Muscle of leg (tissue), 16 donors: ENCODE measurements at places on chromosomes 2 and 18. TPM values are rescaled to one million over a fixed set of nuclear protein-coding genes. Genes with fewer than 3 reads are reported as not detected.
A peak's percentile ranks its signal among the peaks of the same experiment; 100 is the strongest.

DNA sequence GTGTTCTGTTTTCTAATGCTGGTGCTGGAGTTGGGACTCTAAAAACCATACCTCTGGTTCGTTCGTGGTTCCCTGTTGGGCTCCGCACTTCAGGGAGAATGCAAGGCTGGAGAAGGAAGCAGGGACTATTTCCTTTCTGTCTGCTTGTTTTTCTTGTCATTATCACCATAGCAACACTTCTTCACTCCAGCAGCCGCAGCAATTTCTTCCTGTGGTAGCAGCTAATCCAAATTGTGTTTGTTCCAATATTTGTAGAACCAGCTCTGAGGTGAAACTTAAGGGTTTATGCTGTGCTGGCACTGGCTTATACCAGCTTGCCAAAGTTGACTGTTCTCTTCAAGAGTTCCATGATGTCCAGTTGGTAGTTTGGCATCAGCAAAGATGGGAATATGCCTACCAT is 301.4 kb upstream of the SYT4 start:
- no peak overlapping the region for H3K27ac ChIP-seq
- H3K4me3 ChIP-seq: no peak overlapping the region
- DNase-seq: peak; percentile 66
- no peaks in the 10 kb centered on the region for H3K27me3 ChIP-seq
- H3K36me3 ChIP-seq: no peaks in the 10 kb centered on the region
- H3K4me1 ChIP-seq: peaks cover 4% of the 10 kb centered on the region

GRCh38 chr2:170324640-170325046 is 146.7 kb downstream of the MYO3B start:
- peak; percentile 16 for DNase-seq
- no peak overlapping the region for H3K4me3 ChIP-seq
- H3K4me1 ChIP-seq: no peaks in the 10 kb centered on the region
- H3K27me3 ChIP-seq: no peaks in the 10 kb centered on the region

GRCh38 chr2:167733747-167734146 is 513.6 kb downstream of the STK39 start:
- H3K27me3 ChIP-seq: no peaks in the 10 kb centered on the region
- no peaks in the 10 kb centered on the region for H3K4me1 ChIP-seq
- no peak for DNase-seq
- no peak overlapping the region for H3K27ac ChIP-seq
- H3K36me3 ChIP-seq: no peaks in the 10 kb centered on the region

- H3K36me3 ChIP-seq: no peaks in the 10 kb centered on the region
- peaks cover 2% of the 10 kb centered on the region for H3K4me1 ChIP-seq
- peak overlapping the region; percentile 31 for H3K27ac ChIP-seq
- H3K27me3 ChIP-seq: no peaks in the 10 kb centered on the region
Measured at GRCh38 chr2:41483226-41483625, 564.6 kb upstream of the PKDCC start.

Gene MEP1B
- 0.18 TPM for total RNA-seq

Gene RAB1A
- total RNA-seq: 75.6 TPM

Gene C2orf66
- total RNA-seq: 0.04 TPM

DNA sequence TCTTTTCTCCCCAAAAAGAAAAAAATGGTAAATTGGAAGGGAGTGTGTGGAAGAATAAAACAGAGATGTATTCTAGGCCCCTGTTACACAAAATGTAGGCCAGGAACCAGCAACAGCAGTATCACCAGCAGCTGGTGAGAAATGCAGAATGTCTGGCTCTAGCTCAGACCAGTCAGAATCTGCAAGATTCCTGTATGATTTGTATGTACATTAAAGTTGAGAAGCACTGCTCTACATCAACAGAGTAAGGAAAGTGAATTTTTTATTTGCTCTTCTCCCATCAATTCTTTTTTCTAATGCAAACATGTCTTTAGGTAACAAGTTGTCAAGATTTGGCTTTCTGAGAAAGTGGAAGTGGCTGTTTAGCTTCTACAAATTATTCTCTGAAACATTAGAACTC is 235.4 kb upstream of the FANCL start:
- no peaks in the 10 kb centered on the region for H3K27me3 ChIP-seq
- no peaks in the 10 kb centered on the region for H3K4me1 ChIP-seq
- no peaks in the 10 kb centered on the region for H3K36me3 ChIP-seq
- H3K27ac ChIP-seq: no peak overlapping the region
- no peak for DNase-seq

DNA sequence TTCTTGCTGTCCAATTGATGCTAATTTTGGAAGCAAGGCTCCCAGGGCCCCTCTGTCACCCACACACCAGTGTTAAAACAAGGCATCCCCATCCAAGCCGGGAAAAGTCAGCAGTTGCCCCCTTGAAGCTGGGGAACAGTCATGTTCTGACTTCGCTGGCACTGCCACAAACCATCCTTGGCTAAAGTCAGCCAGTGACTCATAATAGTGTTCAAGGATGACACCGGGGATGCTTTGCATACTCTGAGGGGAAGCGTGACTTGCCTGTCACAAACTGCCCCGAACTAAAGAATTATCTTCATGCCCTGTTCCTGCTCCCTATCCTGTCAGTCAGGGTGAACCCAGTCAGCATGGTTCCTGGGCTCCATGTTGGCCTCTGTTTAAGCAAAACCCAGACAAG is 37.0 kb downstream of the TGFA start:
- H3K27me3 ChIP-seq: no peaks in the 10 kb centered on the region
- no peak overlapping the region for H3K27ac ChIP-seq
- H3K4me3 ChIP-seq: no peak overlapping the region

DNA sequence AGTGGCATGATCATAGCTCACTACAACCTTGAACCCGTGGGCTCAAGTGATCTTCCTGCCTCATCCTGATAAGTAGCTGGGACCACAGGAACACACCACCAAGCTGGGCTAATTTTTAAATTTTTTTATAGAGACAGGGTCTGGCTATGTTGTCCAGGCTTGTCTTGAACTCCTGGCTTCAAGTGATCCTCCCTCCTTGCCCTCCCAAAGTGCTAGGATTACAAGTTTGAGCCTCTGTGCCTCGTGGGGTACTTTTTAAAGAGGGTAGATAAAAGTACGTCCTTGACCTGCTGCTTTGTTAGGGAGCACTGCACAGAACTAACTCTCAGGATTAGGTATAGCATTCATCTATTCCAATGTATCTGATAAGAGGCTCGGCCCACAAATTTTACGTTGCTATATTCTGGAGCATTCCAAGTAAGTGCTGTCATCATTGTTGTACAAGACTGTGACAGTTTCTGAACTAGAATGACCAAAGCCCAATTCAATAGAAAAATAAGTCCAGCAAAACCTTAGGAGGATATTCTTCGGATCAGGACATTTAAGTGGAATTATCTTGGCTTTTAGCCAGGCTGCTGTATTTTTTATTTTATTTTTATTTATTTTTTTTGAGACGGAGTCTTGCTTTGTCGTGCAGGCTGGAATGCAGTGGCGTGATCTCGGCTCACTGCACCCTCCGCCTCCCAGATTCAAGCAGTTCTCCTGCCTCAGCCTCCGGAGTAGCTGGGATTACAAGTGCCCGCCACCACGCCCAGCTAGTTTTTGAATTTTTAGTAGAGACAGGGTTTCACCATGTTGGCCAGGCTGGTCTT is 4.1 kb downstream of the MTCL1 start:
- no peaks in the 10 kb centered on the region for H3K36me3 ChIP-seq
- no peak for DNase-seq
- H3K4me1 ChIP-seq: peaks cover 15% of the 10 kb centered on the region
- H3K4me3 ChIP-seq: no peak overlapping the region
- H3K27me3 ChIP-seq: peaks cover 21% of the 10 kb centered on the region
- no peak overlapping the region for H3K27ac ChIP-seq

- H3K27ac ChIP-seq: no peak overlapping the region
- H3K4me1 ChIP-seq: no peaks in the 10 kb centered on the region
- DNase-seq: peak; percentile 11
- H3K4me3 ChIP-seq: no peak overlapping the region
- no peaks in the 10 kb centered on the region for H3K27me3 ChIP-seq
- no peaks in the 10 kb centered on the region for H3K36me3 ChIP-seq
Measured at GRCh38 chr18:60024857-60025256, 125.1 kb downstream of the PMAIP1 start.

- no peaks in the 10 kb centered on the region for H3K36me3 ChIP-seq
- no peaks in the 10 kb centered on the region for H3K27me3 ChIP-seq
- no peaks in the 10 kb centered on the region for H3K4me1 ChIP-seq
- no peak overlapping the region for H3K4me3 ChIP-seq
- no peak overlapping the region for H3K27ac ChIP-seq
Measured at GRCh38 chr2:209721497-209721896, 50.1 kb upstream of the UNC80 start.

Gene SERPINB13
- total RNA-seq: not detected

GRCh38 chr2:235638541-235639427 is 144.9 kb downstream of the AGAP1 start:
- H3K27ac ChIP-seq: peak overlapping the region; percentile 93
- DNase-seq: no peak
- H3K4me3 ChIP-seq: no peak overlapping the region
- H3K27me3 ChIP-seq: no peaks in the 10 kb centered on the region
- H3K36me3 ChIP-seq: no peaks in the 10 kb centered on the region

DNA sequence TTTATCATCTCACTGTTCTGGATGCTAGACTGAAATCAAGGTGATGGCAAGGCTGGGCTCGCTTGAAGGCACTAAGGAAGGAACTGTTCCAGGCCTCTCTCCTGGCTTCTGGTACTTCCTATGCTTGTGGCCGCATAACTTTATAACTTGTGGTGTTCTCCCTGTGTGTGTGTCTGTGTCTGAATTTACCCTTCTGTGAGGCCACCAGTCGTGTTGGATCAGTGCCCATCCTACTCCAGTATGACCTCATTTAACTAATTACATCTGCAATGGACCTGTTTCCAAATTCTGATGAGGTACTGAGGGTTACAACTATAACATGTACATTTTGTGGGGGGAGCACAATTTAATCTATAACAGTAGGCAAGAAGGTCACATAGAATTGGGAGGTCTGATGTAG is 41.6 kb downstream of the LYPD6B start:
- no peaks in the 10 kb centered on the region for H3K36me3 ChIP-seq
- H3K4me3 ChIP-seq: no peak overlapping the region
- DNase-seq: no peak
- H3K27ac ChIP-seq: no peak overlapping the region

- no peak overlapping the region for H3K4me3 ChIP-seq
- no peak overlapping the region for H3K27ac ChIP-seq
- H3K4me1 ChIP-seq: no peaks in the 10 kb centered on the region
- no peaks in the 10 kb centered on the region for H3K36me3 ChIP-seq
- no peaks in the 10 kb centered on the region for H3K27me3 ChIP-seq
Measured at GRCh38 chr2:3291750-3292149, 85.9 kb downstream of the EIPR1 start.

DNA sequence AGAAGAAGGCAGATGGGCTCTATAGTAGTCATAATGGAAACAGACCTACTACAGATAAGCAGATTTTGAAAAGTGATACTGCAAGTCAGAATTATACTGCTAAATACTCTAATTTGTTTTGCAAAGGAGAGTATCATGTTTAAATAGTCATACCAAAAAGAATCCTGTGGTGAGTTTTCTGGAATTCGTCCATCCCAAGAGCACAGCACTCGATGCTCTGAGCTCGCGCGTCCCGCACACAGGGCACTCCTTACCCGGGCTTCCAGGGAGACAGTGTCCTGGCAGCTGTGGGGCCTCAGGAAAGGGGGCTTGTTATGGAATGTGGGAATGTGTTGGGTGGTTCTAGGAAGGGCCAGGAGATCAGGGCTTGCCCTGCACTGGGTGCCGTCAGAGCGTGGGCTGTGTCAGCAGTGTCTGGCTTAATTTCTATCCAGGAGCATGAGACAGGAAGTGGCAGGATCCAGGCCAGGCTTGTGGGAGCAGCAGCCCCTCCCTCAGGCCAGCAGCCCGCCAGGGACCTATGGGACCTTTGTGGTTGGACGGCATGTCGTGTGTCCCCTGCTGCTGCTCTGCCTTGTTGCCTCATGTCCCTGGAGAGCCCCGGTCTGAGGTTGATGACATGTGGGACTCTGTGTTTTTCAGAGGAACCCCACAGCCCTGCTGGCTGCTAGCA is 193.2 kb upstream of the TPO start:
- no peak overlapping the region for H3K27ac ChIP-seq
- DNase-seq: no peak
- H3K4me1 ChIP-seq: peaks cover 11% of the 10 kb centered on the region
- H3K27me3 ChIP-seq: peaks cover 5% of the 10 kb centered on the region

GRCh38 chr2:224944707-224945547 is 97.3 kb downstream of the DOCK10 start:
- no peak overlapping the region for H3K27ac ChIP-seq
- DNase-seq: peak; percentile 60
- no peaks in the 10 kb centered on the region for H3K27me3 ChIP-seq
- peaks cover 4% of the 10 kb centered on the region for H3K4me1 ChIP-seq
- no peaks in the 10 kb centered on the region for H3K36me3 ChIP-seq

Gene EVX2
- 0.18 TPM for total RNA-seq

GRCh38 chr2:128424406-128425171 is 105.9 kb upstream of the HS6ST1 start:
- no peaks in the 10 kb centered on the region for H3K4me1 ChIP-seq
- no peak for DNase-seq
- H3K27me3 ChIP-seq: no peaks in the 10 kb centered on the region

- H3K36me3 ChIP-seq: peaks cover 19% of the 10 kb centered on the region
- no peak overlapping the region for H3K4me3 ChIP-seq
Measured at GRCh38 chr2:200405599-200406298, 99.3 kb downstream of the SPATS2L start.

- H3K27me3 ChIP-seq: no peaks in the 10 kb centered on the region
- H3K4me3 ChIP-seq: no peak overlapping the region
- no peak overlapping the region for H3K27ac ChIP-seq
- no peaks in the 10 kb centered on the region for H3K4me1 ChIP-seq
- no peaks in the 10 kb centered on the region for H3K36me3 ChIP-seq
Measured at GRCh38 chr2:115400940-115401339, 958.5 kb downstream of the DPP10 start.

- H3K27me3 ChIP-seq: no peaks in the 10 kb centered on the region
- no peaks in the 10 kb centered on the region for H3K4me1 ChIP-seq
- H3K27ac ChIP-seq: no peak overlapping the region
- no peak overlapping the region for H3K4me3 ChIP-seq
Measured at GRCh38 chr18:72412927-72413326, 131.2 kb downstream of the CBLN2 start.

- no peaks in the 10 kb centered on the region for H3K27me3 ChIP-seq
- no peak for DNase-seq
- no peaks in the 10 kb centered on the region for H3K36me3 ChIP-seq
- no peak overlapping the region for H3K4me3 ChIP-seq
Measured at GRCh38 chr18:78758496-78758895, 221.1 kb upstream of the SALL3 start.

GRCh38 chr2:227815066-227815465 is 1.4 kb downstream of the CCL20 start:
- no peaks in the 10 kb centered on the region for H3K27me3 ChIP-seq
- DNase-seq: no peak
- H3K4me1 ChIP-seq: no peaks in the 10 kb centered on the region
- H3K36me3 ChIP-seq: no peaks in the 10 kb centered on the region
- H3K27ac ChIP-seq: no peak overlapping the region

Gene ERFE
- 6.1 TPM for total RNA-seq

- H3K4me3 ChIP-seq: no peak overlapping the region
- H3K27me3 ChIP-seq: no peaks in the 10 kb centered on the region
- no peak overlapping the region for H3K27ac ChIP-seq
- DNase-seq: peak; percentile 23
Measured at GRCh38 chr2:25411281-25411680, 69.6 kb upstream of the DNMT3A start.

Gene DAPL1
- not detected for total RNA-seq
